GM06990 (cell line): ENCODE measurements at places on chromosomes 2 and 18.

DNA sequence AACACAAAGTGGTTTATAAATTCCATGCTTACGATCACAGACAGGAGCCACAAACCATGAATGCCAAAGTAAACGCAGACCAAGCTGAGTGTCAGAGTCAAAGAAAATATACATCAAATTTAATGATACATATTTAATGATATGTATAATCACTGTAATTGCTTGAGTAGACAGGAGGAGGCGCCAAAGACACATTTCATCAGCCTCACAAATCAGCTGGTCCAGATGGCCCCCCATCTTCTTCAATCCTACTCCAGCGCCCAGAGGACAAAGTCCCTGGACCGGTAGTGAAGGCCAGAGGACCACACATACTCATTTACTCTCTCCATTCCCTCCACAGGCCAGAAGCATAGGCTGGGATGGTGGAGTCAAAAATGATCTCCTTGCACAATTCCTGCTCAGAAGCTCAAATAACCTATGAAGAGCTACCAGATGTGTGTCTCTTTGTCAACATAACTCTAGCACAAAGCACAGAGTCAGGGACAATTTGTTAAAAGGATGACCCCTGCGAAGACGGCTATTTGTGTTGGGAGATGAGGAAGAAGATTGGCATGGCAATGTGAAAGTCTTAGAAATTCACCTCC is 149.3 kb upstream of the PGAP1 start:
- no peak for DNase-seq

DNA sequence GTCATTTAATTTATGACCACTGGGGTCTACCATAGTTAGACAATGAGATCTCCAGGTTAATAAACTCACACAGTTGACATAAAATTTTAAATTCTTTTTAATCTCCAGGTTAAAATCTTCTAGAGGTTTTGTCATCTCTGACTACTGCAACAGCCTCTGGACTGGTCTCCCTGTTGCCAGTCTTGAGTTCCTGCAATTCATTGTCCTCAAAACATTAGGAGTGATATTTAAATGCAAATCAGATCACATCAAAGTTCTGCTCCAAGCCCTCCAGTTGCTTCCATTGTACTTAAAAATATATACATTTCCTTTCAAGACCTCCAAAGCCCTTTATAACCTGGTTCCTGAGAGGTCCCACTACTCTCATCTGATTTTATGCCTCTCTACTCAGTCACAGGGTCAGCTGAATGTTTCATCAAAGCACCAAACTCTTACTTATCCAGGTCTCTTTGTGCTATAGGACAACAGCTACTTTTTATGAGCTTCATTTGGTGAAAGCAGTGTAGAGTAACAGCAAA is 18.6 kb upstream of the LINC00305 start:
- no peak for DNase-seq

GRCh38 chr2:174246944-174247381 is 1.4 kb downstream of the OLA1 start:
- no peak for DNase-seq

- DNase-seq = no peak
Observed at GRCh38 chr2:68839260-68839833, 31.9 kb downstream of the BMP10 start.

GRCh38 chr18:35508030-35508429 is 10.3 kb upstream of the INO80C start:
- DNase-seq = no peak

DNA sequence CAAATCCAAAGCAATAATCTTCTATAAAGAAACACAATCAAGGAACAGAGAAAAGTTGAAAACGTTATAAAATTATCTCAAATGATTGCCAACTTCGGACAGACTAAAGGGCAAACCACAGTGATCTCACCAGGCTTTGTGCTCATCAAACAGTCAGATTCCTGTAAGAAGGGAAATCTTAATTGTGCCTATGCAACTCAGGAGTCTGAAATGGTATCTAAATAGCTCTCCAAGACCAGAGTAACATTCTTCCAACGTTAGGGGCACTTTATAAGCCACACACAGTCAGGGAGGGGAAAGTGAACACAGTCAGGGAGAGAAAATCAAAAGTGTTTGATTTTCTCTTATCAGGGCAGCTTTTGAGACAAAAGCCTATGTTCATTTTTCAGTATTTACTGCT is 29.4 kb downstream of the PLEKHM3 start:
- no peak for DNase-seq

- no peak for DNase-seq
Observed at GRCh38 chr2:79670198-79670597, 157.3 kb downstream of the CTNNA2 start.

- peak; percentile 26 for DNase-seq
Observed at GRCh38 chr18:11937874-11938478, 29.9 kb upstream of the MPPE1 start.

- DNase-seq = no peak
Observed at GRCh38 chr18:42274488-42275137, 319.6 kb downstream of the PIK3C3 start.

DNA sequence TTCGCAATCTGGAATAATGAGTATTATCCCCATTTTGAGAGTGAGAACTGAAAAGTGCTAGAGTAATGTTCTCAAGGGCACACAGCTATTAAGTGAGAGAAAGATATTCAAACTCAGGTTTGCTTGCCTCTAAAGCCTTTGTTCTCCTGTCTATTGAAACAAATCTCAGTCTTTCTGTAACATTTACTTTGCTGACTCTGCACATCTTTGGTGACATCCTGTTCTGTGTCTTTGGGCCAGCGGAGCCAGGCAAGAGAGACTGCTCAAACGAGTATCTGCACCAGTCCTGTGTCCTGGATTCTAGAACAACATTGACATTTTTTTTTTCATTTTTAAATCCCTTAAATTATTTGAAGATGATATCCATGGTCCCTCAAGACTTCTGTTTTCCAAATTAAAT is 1539.2 kb upstream of the PIK3C3 start:
- no peak for DNase-seq

- DNase-seq = no peak
Observed at GRCh38 chr18:34595690-34596089, 114.4 kb upstream of the DTNA start.

GRCh38 chr2:32452338-32453064 is 95.7 kb downstream of the BIRC6 start:
- no peak for DNase-seq

GRCh38 chr18:31973929-31974546 is 31.1 kb upstream of the TRAPPC8 start:
- DNase-seq = no peak

GRCh38 chr18:45916302-45916701 is 50.8 kb downstream of the EPG5 start:
- no peak for DNase-seq
